ENCODE measurements at places on chromosomes 4 and X.

- DNase-seq, result no peak
Observed at GRCh38 chrX:10175319-10175871, 18.6 kb downstream of the CLCN4 start.

GRCh38 chrX:31483336-31483735 lies 411.5 kb upstream of the FTHL17 start:
- no peak for DNase-seq

- no peak for DNase-seq
Observed at GRCh38 chrX:121851033-121851432, 803.6 kb downstream of the GLUD2 start.

DNA sequence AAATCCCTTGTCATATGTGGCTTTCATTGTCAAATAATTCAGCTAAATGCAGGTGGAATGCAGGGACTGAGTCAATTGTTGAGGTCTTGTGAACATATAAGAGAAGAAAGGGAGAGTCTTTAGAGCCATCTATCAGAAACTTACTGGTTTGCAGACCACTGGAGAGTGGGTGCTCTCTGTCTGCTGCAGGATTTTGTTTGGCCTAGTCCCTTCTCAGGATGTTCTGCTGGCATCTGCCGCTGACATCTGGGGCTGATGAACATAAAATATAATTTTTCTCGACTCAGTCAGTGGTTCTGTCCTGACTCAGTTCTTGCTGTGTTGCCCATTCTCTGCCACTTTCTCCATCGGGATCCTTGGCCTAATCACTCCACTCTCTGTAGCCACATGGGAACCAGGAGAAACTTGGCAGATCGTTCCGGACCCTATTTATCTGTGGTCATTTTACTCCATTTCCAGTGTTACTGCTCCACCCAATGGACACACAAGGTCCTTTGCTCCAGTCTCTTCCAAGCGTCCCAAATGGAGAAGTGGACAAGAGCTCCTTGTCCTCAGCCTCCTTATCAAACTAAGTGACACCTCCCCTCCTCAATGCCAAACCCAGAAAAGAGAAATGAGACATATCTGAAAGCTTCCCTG lies 436.2 kb downstream of the FAT4 start:
- DNase-seq, result no peak

DNA sequence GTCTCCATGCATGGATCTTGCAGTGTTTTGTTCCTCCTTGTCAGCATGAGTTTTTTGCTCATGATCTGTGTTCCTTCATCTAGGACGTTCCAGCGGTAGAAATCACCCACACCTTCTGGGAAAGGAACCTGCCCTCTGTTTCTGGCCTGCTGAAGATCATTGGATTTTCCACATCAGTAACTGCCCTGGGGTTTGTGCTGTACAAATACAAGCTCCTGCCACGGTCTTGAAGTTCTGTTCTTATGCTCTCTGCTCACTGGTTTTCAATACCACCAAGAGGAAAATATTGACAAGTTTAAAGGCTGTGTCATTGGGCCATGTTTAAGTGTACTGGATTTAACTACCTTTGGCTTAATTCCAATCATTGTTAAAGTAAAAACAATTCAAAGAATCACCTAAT lies 88.2 kb downstream of the MAOA start:
- no peak for DNase-seq

DNA sequence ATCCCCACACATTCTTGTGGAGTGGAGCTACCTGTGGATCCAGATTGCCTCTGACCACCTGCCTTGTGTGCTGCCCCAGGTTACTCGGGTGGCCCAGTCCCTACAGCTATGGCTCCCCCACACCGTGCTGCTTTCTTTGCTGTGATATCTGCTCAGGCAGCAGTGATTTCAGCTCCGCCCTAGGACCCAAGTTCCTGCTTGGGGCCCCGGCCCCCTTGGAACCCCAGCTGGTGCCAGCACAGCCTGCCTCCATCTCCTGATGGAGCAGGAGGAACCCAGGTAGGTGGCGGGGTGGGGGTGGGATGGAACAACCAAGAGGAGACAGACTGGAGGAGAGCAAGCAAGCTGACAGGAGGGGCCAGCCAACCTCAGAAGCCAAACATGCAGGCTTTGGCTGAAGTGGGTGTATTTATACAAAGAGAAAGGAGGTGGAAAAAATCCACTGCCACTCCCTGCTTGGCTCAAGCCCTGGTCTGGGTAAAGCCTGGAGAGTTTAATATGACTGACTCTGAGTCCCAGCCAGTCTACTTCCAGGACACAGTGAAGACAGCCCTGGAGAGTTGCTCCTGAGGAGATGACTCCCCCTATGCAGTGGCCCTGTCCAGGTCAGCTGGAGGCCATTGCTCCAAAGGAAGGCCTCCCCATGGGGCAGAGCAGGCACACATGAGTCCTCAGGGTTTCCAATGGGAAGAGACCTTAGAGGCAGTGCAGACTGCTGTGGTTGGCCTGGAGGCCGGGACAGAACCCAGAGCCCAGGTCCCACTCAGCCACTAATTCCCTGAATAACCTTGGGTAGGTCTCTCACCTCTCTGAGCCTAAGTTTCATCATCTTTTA lies 197.1 kb upstream of the MAMLD1 start:
- DNase-seq, result no peak

- DNase-seq, result no peak
Observed at GRCh38 chrX:18698737-18699650, 8.5 kb upstream of the PPEF1 start.

DNA sequence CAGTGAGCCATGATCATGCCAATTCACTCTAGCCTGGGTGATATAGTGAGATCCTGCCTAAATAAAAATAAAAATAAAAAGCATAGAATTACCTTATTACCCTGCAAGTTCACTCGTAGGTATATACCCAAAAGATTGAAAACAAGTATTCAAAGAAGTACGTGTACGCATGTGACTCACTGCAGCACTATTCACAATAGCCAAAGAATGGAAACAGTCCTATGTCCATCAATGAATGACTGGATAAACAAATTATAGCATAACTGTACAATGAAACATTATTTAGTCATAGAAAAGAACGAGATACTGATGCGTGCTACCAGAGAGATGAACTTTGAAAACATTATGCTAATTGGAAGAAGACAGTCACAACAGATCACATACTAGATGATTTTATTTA lies 204.6 kb upstream of the DIAPH2 start:
- DNase-seq, result no peak

DNA sequence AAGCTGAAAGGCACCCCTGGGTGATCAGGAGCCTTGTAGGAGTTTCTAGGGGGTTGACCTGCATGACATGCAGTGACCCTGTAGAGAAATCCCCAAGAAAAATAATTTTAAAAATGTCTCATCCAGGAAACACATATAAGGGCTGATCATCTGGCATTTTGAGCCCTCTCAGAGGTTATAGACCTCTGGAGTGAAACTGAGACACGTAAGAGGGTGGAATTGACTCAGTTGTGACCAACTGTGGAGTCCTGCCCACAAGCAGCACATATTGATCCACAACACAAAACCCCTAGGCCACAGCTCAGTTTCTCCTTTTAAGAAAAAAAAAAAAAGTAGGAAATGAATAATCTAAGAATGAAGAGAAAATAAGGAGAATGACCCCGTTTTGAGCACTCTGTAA lies 32.5 kb upstream of the MTMR8 start:
- no peak for DNase-seq

GRCh38 chrX:17788439-17788838 lies 51.1 kb downstream of the SCML1 start:
- DNase-seq, result no peak

GRCh38 chrX:133191739-133192039 lies 26.5 kb downstream of the TFDP3 start:
- DNase-seq, result no peak

- no peak for DNase-seq
Observed at GRCh38 chrX:49233176-49233575, at the start of gene CACNA1F. TSS of gene CACNA1F (minus strand) at chrX:49233340. CDS start at chrX:49233309, 31 bp downstream.

GRCh38 chrX:69222103-69223090 lies 57.1 kb upstream of the PJA1 start:
- DNase-seq, result peak; percentile 62

GRCh38 chr4:25180524-25181131 lies 20.4 kb upstream of the SEPSECS start:
- DNase-seq, result no peak

DNA sequence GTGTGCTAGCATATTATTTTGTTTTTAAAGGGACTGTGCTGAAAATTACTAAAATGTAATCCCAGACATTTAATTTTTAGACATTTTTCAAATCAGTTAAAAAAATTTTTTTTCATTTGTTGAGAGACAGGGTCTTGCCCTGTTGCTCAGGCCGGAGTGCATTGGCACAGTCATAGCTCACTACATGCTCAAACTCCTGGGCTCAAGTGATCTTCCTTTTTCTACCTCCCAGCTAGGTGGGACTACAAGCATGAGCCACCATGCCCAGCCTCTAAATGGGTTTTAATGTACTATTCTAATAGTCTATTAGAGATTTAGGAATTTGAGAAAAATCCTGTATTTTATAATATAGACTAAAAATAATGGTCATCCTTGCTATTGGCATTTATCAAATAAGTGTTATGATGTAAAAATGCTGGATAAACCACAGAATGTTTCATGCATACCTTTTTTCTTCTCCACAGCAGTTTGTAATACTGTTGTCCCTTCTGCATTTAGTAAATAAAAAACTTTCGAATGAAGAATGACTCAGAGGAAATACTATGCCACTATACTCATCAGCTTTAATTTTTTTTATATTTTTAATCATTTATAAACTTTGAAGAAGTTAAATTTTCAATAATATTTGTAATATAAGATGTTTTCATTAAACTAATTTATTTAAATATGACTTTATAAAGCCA lies 29.9 kb downstream of the CPEB2 start:
- DNase-seq, result no peak

GRCh38 chr4:107261241-107261874 lies 225.2 kb upstream of the DKK2 start:
- no peak for DNase-seq

Measured in natural killer cell (primary cell).